Activated CD4-positive, alpha-beta T cell treated with anti-CD3 and anti-CD28 coated beads for 48 hours (primary cell): ENCODE measurements at places on chromosomes 11 and 22.

DNA sequence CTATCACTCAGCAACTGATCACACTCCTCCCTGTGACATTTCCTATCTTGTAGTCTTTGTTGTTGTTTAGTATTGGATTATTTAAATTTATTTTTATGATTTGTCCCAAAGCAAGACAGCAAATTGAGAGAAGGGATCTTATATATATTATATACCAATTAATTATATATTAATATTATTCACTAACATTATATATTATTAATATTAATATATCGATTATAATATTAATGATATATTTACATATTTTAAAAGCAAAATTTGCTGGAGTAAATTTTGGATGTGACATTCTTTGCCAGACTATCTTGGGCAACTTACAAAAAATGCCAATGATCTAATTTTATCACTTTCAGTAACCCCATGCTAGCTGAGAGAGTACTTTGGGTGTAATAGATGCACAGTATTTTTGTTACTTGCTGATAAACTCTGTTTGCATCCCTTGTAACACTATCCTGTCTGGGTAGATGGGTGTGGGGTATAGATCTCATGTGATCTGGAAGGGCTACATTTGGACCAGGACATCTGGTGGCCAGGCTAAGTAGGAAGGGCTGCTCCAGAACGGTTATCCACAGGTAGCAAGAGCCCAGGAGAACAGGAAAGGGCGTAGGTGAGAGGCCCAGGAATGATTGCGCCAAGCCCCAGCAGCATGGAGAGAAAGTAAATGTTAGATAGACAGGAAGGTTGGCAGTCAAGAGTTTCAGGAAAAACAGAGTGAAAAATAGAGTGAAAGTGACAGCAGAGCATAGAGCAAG, 608.6 kb upstream of the KIRREL3 start:
- no peak for DNase-seq

DNA sequence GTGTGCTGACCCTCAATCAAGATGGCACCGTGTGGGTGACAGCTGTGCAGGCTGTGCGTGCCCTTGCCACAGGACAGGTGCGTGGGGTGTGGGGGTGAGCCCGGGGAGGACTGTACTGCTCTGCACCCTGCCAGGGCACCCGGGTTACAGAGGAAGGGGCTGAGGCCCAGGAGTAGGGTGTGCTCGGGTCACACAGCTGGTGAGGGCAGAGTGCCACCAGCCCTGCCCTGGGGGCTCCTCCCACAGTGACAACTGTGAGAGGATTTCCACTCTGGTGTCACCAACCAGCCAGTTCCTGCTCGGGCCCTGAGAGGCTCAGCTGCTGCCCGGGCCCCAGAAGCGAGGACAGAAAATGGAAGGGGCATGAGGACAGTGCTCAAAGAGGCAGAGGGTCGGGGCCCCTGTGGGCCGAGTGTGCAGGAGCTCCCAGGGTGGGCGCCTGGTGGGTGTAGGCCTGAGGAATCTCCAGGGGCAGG, 20.5 kb downstream of the TRMU start:
- no peak for DNase-seq

- DNase-seq: no peak
Measured at GRCh38 chr11:12696911-12697581, 22.8 kb downstream of the TEAD1 start.

- DNase-seq: no peak
Measured at GRCh38 chr11:121033635-121034034, 9.7 kb downstream of the TBCEL start.

- DNase-seq: no peak
Measured at GRCh38 chr11:34613552-34614056, 7.3 kb upstream of the EHF start.

- peak; percentile 99 for DNase-seq
Measured at GRCh38 chr11:96389720-96390487, at the start of the genes CCDC82 and JRKL. TSS of gene CCDC82 (minus strand) at chr11:96389912. CDS start at chr11:96384747, 5,165 bp downstream. TSS of gene JRKL (plus strand) at chr11:96390013. CDS start at chr11:96390650, 637 bp downstream.
